ENCODE measurements at places on chromosomes 1 and 21.

DNA sequence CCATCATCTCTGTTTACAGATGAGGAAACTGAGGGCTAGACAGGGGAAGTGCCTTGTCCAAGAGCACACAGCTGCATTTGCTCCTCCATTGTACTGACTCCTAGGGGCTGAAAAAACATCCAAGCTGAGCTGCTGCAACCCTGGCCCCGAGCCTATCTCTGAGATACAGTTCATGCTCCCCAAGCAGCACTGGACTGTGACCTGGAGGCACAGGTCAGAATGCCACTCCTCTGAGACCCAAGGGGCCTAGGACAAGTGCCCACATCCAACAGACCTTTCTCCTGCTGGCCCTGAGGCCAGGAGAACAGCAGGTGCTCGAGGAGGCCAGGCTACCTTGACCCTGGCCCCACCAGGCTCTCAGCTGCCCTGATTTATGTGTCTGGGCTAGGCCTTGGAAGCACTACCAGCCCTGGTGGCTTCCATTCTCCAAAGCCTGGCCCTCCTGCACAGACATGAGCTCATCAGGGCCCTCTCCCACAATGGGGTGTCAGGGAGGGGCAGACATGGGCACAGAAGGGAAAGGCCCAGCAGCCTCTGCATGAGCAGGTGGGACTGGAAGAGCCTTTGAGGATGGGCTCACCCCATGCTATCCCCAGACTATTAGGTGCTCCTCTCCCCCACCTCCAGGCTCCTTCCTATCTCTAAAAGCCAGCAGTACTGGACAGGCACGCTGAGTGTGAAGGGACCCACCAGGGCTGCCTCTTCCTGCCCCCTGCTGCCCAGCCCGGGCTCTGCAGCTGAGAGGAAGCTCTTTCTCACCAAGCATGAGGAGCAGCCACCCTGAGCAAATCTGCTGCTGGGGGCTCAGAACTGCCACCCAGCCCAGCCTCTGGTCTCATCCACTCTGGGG, 18.8 kb downstream of the ADGRB2 start:
- DNase-seq, result peak; percentile 19

DNA sequence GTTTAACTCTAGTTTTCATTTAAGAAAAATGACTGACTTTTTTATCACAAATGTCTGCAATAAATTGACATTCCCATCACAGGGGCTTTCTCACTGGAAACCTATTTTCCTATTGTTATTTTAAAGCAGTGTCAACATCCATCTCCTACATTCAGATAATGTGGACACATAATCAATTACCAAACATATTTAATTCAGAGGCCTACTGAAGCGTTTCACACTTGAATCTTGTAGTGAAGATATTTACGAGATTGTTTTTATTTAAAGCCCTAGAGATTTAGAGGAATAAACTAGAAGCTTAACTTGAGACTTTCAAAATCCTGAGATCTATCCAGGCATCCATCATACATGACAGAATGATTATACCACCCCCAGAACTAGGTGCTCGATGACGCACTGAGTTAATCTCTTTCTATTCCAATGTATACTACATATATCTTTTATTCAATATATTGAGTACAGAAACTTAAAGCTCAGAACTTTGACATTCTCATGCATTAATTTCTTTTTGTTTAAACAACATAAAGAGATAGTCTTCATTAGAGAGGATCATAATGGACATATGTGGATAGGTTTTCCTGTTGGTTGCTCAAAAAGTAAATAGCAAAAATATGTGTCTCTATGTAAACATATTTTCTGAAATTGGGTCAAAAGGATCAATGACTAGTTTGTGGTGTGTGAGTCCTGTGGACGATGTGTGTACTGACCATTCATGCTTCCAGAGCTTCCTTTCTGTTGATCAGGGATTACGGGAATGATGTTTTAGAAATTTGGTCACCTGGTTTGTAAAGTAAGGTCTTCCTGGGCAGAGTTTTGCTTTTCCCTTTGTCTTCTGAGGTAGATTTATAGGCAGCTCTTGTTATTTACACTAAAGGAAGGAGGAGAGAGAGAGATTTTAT, 171.5 kb upstream of the HMCN1 start:
- DNase-seq, result no peak

DNA sequence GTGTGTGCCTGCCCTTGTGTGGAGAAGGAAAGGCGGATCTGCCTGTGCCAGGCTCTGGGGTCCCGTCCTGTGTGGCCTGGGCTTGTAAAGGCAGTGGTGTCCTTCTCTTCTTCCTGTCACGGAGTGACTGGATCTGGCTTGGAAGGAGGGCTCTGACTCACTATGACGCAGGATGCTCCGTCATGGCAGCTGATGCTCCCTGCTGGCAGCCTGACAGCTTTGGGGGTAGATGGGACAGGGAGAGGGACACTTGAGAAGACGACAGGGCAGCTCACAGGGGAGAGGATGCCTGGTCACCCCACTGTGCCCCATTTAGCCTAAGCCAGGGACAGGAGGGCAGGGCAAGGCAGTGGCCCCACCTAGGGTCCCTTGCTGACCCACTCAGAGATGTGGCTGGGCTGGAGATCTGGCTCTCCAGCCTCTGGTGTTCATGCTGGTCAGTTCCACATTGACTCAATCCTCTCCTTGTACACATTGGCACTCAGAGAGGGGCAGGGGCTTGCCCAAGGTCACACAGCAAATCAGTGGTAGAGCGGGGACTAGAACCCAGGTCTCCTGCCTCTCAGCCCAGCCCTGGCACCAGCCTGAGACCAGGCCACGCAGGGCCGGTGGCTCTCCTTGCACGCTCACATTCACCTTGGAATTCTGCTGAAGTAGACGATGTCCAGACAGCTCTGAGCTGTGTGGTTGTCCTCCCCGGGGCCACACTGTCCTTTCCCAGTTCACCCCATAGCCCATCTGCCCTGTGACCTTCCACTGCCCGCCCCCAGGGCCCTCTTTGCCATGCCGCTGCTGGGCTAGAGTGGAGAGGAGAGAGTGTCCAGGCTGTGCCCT, 2.8 kb upstream of the FAM131C start:
- DNase-seq, result no peak

GRCh38 chr1:95230768-95231191, 3.2 kb upstream of the RWDD3 start:
- no peak for DNase-seq

DNA sequence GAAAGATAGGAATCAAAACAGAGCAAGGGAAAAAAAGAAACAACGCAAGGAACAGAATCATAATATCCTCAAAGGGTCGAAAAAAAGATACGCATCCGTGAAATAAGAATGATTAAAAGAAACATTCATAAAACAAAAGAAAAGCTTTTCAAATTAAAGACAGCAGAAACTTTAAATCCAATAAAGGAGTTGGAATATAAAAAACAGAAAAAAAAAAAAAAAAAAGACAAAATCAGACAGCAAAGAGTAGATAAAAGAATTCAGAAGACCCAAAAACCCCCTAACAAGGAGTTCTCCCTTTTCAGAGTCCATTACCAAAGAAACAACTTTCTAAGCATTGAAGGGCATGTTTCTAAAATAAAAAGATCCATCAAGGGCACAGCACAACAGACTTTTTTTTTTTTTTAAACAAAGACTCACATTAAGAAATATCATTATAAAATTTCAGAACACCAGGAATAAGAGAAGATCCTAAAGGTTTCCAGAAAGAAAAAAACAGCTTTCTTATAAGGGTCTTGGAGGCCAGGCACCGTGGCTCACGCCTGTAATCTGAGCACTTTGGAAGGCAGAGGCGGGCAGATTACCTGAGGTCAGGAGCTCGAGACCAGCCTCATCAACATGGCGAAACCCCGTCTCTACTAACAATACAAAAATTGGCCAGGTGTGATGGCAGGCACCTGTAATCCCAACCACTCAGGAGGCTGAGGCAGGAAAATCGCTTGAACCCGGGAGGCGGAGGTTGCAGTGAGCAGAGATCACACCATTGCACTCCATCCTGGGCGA, 44.7 kb downstream of the ENAH start:
- DNase-seq, result no peak

- DNase-seq, result no peak
These were observed 58.9 kb downstream of the CD46 start for GRCh38 chr1:207810606-207811295.

DNA sequence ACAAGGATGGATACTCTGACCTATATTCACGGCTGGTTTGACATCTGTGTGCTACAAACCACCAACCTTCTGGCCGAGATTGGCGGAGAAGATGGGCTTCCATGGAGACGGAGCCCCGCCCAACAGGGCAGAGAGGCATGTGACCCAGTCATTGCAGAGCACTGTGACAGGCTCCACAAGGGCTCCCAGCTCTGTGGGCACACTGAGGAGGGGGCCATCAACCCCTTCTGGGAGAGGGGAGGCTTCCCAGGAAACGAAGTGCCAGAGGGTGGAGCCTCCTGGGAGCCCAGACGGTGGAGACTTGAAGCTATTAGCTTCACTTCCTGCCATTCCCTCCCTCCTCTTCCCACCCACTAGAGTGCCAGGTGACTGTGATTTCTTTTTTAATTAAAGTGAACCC, 71.6 kb upstream of the IFFO2 start:
- no peak for DNase-seq

All from T-helper 17 cell (primary cell).